ENCODE measurements at places on chromosomes 12 and 14.

GRCh38 chr12:58523360-58523759 lies 396.9 kb downstream of the LRIG3 start:
- no peak for DNase-seq

DNA sequence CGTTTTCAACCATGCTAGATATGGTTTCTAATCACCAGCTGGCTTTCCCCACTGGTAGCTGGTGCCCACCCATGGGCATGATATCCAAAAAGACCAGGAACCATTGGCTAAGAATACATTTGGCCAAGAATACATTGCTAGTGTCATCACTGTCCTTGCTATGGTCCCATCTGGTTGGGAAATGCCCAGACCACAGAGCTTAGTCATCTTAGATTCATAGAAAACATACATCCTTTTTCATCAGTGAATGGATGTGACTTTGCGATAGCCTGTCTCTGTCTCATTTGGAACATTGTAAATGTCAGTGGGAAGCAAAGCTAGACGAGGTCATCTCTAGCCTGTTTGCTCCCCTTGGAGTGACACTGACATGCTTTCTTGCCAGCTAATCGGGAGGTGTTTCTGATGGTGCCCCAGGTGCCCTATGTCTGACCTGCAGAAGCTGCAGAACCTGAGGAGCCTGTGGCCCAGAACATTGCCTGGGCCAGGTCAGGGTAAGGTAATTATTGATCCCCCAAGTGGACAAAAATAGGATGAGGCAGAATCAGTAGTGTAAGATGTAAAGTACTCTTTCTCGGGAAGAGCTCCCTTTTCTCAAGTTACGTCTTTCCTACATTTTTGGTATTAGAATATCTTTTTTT lies 194.8 kb downstream of the SLC41A2 start:
- no peak for DNase-seq

DNA sequence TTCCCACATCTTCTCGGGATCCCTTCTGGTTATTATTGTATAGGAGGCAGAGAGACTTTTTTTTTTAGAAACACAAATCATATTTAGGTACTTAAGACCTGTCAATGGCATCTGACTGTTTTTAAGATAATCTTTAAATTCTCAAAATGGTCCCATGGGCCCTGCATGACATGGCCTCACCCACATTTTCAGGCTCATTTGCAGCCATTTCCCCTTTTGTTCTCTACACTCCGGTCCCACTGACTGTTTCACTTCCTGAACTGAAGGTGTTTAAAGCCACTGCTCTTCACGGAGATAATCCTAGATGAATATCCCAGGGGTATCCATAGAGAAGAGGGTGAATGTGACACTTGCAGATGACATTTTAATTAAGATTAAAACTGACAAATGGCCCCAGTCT lies 12.3 kb upstream of the C12orf71 start:
- no peak for DNase-seq

DNA sequence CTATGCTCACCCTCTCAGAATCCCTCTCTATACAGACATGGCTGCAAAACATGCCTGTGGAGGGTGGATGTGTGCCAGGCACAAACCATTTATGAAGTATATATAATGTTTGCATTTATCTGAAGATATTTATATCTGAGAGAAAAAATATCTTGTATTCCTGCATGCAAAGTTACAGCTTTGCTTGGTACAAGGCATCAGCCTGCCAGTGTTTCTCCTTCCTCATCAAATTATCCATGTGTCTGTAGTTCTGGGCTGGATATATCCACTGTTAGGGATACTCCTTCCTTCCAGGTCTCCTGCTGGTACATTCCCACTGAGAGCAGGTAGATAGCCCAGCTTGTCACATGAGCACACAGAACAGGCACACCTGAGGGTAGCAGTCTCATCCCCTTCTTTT lies 12.0 kb downstream of the HOXC4 start:
- DNase-seq = no peak

GRCh38 chr14:42541535-42542001 lies 934.9 kb downstream of the LRFN5 start:
- DNase-seq = no peak

- DNase-seq = no peak
These were observed 181.1 kb upstream of the ARID2 start for GRCh38 chr12:45548426-45548825.

DNA sequence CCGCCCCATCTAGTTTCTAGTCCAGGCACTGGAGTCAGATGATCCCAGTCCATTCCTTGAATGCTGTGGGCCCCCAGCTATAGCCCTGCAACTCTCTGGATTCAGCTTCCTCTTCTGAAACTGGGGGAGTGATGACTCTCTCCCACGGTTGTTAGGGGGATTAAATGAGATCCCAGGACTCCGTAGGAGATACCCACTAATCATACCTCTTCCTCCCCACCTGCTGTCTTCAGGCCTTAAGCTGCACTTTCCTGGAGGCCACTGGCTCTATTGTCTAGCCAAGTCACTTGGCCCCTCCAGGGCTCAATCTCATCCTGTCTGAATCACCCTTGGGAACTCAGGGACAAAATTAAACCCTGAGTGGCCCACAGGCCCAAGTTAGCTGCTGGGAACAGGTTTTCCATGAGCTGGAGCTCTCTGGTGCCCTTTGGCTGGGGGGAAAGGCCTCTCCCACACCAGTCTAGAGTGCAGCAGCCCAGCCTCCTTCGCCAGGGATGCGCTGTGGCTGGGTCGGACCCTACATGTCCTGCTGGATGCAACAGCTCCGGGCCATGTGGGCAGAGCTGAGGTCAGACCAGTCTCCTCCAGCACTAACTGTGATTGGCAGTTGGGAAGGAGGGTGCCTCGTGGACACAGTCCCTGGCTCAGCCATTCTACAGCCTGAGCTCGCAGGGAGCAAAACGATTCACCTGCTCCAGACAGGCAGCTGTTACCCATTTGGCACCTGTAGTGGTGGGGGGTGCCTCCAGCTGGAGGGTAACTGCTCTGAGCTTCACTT lies 6.0 kb upstream of the ASB2 start:
- DNase-seq = no peak

DNA sequence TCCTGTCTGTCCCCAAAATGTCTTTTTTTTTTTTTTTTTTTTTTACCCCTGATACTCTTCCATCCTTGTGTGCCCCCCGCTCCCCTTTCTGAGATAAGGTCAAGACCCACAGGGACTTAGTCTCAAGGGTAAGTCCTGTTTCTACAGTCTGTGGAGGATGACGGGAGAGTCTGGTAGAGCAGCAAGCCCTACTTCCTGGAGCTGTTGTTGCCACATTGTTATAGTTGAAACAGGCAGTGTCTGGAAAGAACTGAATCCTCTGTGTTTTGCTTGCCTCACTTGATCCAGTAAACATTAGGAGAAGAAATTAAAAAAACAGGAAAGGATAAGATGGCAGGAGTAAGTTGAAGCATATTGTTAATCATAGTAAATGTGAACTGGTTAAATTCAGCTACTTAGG lies 45.5 kb downstream of the ZNF664 start:
- DNase-seq = no peak

GRCh38 chr12:16523951-16524331 lies 82.0 kb downstream of the LMO3 start:
- no peak for DNase-seq

- no peak for DNase-seq
These were observed 194.4 kb downstream of the RASSF9 start for GRCh38 chr12:85641796-85642195.

DNA sequence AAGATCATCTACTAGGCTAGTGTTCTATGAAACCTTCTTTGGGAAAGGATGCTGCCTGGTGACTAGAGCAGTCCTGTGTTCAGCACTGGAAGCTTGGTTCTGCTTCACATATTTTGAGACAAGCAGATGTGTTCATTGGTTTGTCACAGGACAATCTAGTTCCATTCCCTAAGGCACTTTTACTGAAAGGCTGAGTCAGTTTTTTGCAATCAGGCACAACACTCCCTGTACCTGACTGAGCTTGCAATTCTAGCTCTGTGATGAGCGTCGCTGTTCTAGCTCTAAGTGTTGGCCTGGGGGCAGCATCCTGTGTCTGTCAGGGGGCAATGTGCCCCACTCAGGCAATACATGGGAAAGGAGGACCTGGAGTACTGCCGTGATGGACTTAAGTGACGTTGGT lies 144.4 kb downstream of the CAND1 start:
- DNase-seq = no peak

DNA sequence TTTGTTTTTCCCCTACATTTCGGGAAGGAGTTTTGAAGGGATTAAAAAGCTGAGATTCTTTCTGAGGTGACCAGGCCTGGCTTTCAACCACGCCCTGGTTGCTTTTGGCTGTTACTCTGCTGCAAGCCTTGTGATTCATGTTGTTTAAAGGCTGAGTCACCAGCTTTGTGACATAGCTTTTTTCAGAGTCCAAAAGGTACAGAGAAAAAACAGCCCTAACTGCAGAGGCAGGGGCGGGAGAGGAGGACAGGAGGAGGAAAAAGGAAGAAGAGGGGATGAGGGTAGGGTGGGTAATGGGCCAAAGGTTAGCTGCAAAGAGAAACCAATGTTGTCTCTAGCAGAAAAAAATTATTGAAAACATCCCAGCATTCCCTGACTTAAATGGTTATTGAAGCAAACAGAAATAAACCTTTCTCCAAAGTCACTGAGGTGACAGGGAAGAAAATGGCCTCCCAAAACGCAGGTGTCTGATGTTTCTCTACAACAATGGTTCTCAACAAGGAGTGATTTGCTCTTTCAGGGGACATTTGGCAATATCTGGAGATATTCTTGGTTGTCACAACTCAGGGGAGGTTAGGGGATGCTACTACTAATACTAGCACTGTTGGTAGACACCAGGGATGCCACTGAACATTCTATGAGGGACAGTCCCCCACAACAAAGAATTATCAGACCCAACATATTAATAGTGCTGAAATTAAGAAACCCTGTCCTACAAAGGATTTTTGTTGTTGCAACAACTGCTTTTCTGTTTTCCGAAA lies 2.1 kb upstream of the UBC start:
- no peak for DNase-seq

GRCh38 chr14:43369710-43370564 lies 1137.1 kb downstream of the FSCB start:
- no peak for DNase-seq
